Activated naive CD4-positive, alpha-beta T cell treated with Interleukin-2 at 50 U/mL for 16 hours (primary cell): ENCODE measurements at places on chromosomes 6 and 20.

DNA sequence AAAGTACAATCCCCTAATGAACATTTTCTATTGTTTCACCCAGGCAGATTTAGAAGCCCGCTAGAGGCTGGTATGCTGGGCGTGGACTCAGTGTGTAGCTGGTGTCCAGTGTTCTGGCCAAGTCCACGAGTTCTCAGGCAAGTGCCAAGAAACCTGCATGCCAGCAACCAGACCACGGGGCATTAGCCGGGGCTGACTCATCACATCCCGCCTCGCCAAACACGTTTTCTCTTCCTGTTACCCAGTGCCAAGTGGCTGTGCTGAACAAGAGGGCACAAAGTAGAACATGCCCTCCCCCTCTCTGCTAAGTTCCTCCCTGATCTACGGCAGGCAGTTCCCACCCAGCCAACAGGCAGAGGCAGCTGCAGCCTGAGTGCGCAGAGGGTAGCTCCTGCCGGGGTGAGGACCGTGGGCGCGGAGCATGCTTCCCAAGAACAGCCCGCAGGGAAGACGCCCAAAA lies 29.6 kb downstream of the RAMACL start:
- no peak for DNase-seq

GRCh38 chr6:89321131-89321970 lies 6.3 kb upstream of the GABRR2 start:
- no peak for DNase-seq

- DNase-seq, result peak; percentile 48
Measured at GRCh38 chr20:5222919-5223634, 93.7 kb downstream of the PROKR2 start.

- DNase-seq, result no peak
Measured at GRCh38 chr6:9566096-9566495, 848.8 kb downstream of the TFAP2A start.

- DNase-seq, result no peak
Measured at GRCh38 chr6:95648636-95649035, 71.3 kb downstream of the MANEA start.

DNA sequence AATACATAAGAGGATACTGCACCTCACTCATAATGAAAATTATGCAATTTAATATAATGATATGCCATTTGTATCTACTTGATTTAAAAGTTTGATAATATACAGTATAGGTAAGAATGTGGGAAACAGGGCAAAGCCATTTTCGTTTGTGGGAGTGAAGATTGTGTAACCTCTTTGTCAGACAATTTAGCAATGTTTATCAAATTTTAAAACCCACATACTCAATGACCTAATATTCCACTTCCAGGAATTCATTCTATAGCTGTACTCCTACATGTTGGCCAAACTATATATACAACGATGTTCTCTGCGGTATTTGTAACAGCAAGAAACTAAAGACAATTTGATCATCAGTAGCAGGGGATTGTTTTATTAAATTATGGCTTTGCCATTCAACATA lies 17.8 kb upstream of the FKBP5 start:
- no peak for DNase-seq

- DNase-seq, result no peak
Measured at GRCh38 chr6:150934380-150934779, 68.9 kb downstream of the MTHFD1L start.

DNA sequence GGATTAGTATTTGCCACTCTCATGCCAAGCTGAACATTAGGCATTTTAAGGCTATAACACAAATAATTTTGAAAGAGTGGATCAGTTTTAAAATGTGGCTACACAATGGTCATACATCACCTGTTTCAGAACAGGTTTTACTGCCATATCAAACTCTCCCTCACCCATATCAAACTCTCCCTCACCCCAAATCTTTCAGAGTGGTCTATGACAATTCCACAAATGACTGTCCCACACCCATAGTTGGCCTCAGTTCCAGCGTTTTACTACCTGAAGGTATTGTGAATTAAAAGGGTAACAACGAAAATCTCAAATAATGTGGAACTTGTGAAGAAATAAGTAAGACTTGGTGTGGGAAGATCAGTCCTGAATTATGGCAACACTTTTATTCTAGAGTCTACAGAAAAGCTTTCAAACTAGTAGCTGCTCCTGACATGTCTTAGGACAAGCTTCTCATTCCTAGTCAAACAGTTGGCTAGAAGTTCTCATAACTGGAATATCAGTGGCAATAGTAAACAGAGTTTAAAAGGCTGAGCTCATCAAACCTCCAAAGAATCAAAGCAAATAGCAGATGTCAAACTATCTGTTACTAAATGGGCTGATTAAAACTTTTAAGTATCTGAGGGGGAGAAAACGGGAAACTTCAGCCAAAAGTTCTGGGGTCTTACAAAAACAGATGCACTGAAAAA lies 52.4 kb downstream of the MAP3K7 start:
- DNase-seq, result no peak

DNA sequence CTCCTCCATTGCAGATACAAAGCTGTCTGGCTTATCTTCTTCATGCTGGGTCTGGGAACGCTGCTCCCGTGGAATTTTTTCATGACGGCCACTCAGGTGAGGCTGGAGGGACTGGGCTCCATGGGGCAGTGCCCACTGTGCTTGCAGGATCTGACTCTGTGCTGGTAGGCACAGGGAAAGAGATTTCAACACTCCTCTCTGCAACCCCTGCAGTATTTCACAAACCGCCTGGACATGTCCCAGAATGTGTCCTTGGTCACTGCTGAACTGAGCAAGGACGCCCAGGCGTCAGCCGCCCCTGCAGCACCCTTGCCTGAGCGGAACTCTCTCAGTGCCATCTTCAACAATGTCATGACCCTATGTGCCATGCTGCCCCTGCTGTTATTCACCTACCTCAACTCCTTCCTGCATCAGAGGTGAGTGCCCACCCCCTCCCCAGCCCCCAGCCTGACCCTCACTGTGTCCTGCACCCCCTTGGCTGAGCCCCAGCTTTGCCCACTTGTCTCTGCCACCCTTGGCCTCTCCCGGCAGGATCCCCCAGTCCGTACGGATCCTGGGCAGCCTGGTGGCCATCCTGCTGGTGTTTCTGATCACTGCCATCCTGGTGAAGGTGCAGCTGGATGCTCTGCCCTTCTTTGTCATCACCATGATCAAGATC lies 6.1 kb downstream of the SLC29A1 start:
- DNase-seq, result no peak

GRCh38 chr6:81864124-81864523 lies 111.6 kb upstream of the TENT5A start:
- no peak for DNase-seq

GRCh38 chr6:39202166-39202565 lies 27.1 kb downstream of the KCNK5 start:
- no peak for DNase-seq
